ENCODE measurements at places on chromosomes 7 and 10.

GRCh38 chr7:140926021-140926817, 1.5 kb upstream of the BRAF start:
- no peak for DNase-seq
- H3K36me3 ChIP-seq = no peaks in the 10 kb centered on the region

GRCh38 chr10:104472957-104473745, 119.5 kb downstream of the CFAP58 start:
- H3K27me3 ChIP-seq = no peaks in the 10 kb centered on the region
- H3K27ac ChIP-seq = no peak overlapping the region
- H3K36me3 ChIP-seq = no peaks in the 10 kb centered on the region
- no peaks in the 10 kb centered on the region for H3K4me1 ChIP-seq
- no peak overlapping the region for H3K4me3 ChIP-seq

- DNase-seq = no peak
- H3K27me3 ChIP-seq = no peaks in the 10 kb centered on the region
- H3K4me1 ChIP-seq = peaks cover 26% of the 10 kb centered on the region
- H3K36me3 ChIP-seq = no peaks in the 10 kb centered on the region
Observed at GRCh38 chr7:130334274-130334673, 10.3 kb upstream of the CPA5 start.

- no peak overlapping the region for H3K27ac ChIP-seq
- H3K27me3 ChIP-seq = no peaks in the 10 kb centered on the region
- peak; percentile 22 for DNase-seq
- H3K36me3 ChIP-seq = no peaks in the 10 kb centered on the region
- H3K4me3 ChIP-seq = no peak overlapping the region
Observed at GRCh38 chr7:90178679-90179278, 24.5 kb downstream of the STEAP1 start.

GRCh38 chr10:131144711-131145375, 166.7 kb downstream of the TCERG1L start:
- H3K27ac ChIP-seq = no peak overlapping the region
- no peaks in the 10 kb centered on the region for H3K27me3 ChIP-seq
- no peak overlapping the region for H3K4me3 ChIP-seq

DNA sequence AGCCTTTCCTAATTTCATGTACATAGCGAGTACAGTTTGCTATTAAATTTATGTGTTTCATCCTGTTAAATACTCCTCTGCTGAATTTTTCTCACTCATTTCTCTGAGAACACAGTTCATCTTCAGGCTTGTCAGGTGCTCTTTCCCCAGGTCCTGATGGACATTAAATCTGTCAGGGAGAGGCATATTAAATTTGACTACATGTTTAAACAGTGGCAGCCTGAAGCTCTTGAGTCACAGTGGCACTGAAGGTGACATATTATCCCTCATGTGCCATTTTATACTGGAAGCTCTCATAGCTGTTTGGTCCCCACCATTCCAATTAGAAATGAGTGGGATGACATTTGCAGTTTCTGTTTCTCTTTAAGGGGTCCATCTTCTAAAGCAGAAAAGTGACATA, 1089.6 kb upstream of the SORCS1 start:
- DNase-seq = no peak
- H3K4me3 ChIP-seq = no peak overlapping the region
- H3K36me3 ChIP-seq = no peaks in the 10 kb centered on the region
- H3K4me1 ChIP-seq = peaks cover 15% of the 10 kb centered on the region
